ENCODE measurements at places on chromosomes 3 and 15. TPM values are rescaled to one million over a fixed set of nuclear protein-coding genes. Genes with fewer than 3 reads are reported as not detected.

DNA sequence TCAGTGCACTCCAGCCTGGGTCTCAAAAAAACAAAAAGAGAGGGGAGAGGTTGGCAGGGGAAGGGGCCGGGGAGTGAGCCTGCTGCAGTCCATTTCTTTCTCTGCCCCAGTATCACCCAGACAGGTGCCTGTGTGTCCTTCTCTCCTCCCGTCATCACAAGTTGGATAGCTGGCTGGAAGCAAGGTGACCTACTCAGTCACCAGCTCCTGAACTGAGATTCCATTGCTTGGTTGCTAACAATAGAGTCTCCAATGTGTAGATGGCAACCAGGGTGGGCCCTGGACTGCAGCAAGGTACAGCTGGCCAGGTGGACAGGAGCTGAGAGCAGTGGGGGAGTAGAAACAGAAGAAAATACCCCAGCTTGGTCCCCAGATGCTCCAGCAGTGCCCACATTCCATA lies 4.6 kb downstream of the LRRC2 start:
- no peak for DNase-seq

DNA sequence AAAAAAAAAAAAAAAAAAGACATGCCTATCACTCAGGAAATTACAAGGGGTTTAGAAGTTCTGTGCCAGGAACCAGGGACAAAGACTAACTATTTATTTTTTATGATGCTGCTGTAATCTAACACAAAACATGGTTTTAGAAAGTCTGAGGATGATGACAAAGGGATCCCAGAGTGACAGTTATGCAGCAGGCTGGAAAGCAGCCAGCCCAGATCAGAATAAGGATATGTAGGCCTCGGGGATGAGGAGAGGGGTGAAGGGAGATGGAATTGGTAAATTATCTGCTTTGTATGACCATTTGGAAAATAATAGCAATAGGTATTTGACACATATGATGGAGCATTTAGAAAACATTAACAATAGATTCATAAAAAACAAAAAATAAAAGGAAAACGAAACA lies 34.1 kb upstream of the NMD3 start:
- DNase-seq = no peak

The RBMS3 gene
- total RNA-seq = 6.5 TPM

The LTF gene
- not detected for total RNA-seq

The C3orf85 gene
- total RNA-seq = not detected

GRCh38 chr3:135172191-135172869 lies 377.3 kb downstream of the EPHB1 start:
- DNase-seq = no peak

DNA sequence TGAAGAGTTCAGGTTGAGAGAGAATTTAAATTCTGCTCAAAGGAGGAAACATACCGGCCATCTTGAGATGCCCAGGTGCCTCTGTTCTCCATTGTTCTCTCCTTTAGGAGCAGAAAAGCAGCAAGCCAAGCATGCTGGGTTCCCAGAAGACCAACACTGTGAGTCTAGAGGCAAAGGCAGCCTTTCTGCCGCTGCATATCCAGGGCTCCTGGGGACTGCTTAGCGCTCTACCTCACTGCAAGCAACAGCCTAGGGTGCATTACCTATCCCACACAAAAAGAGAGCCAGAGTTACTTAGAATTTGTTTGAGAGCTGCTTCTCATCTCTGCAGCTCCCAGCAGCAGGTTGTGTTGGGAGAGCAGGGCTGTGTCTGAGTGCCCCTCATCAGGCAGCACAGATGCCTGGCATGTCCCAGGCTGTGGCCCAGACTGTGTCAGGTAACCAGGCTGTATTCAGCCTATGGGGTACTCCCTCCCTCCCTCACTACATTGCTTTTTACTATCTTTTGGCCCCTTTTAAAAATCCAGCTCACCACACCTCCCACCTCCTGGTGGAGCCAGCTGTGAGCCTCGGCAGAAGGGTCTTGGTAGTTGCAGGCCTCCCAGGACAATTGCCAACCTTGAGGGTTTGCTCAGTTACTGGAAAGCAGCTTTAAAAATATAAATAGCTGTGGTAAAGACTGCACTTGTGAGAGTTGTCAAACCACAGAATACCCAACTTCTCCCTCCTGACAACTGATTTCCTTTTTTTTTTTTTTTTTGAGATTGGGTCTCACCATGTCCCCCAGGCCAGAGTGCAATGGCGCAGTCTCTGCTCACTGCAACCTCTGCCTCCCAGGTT lies 30.2 kb downstream of the BCL2L10 start:
- peak; percentile 50 for DNase-seq

The FANCD2OS gene
- total RNA-seq = not detected

The SPATA12 gene
- 0.14 TPM for total RNA-seq

DNA sequence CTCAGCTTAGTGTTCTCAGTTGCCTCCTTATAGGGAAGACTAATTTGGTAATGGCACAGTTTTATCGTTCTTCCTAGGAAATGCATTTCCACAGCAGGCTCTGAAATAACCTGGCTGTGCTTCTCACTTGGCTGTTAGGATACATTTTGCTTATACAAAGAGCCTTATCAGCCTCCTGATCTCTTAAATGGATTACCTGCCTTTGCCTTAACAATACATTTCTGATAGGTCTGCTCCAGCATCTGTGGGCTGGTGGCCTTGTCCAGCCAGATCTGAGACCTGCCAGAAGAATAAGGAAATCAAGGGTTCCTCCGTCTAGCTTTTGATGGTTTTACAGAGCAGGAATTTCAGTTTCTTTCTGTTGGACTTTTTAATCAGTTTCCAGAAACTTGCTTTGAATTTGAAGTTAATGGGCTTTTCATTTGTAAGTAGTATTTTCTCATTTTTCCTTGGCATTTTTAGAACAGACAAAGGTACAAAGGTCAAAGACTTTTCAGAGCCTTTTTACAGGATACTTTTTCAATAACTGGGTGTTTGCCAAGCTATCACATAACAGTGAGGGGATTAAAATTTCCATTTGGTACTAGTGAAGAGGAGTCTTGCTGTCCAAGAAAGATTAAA lies 116.3 kb downstream of the AKAP13 start:
- DNase-seq = no peak

The FBXW12 gene
- not detected for total RNA-seq

- DNase-seq = peak; percentile 83
These were observed 216.9 kb downstream of the IGSF11 start for GRCh38 chr3:118817748-118818165.

- DNase-seq = no peak
These were observed 37.7 kb downstream of the TKT start for GRCh38 chr3:53218131-53218530.

DNA sequence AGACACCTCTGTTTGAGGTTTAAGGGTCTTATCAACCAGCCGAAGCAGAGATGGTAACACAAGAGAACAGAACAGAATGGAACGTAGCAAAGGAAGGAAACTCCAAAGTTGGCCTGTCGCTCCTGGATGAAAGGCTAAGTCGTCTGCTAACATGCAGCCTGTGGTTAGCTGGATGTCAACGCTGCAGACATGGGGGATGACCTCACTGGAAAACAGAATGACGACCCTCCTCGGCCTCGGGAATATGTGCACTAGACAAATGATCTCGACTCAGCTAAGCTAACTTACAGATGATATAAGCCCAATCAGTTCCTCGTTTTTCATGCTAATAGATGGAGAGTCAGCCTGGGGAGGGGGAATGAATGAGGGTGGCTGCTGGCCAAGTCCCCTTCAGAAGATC lies 177.8 kb upstream of the LRTM1 start:
- no peak for DNase-seq

GRCh38 chr15:48868536-48868935 lies 9.4 kb upstream of the EID1 start:
- DNase-seq = peak; percentile 82

The FBXL2 gene
- total RNA-seq = 3.0 TPM

The EPHA3 gene
- total RNA-seq = 3.6 TPM

- peak; percentile 97 for DNase-seq
These were observed 215.6 kb upstream of the RBMS3 start for GRCh38 chr3:29065211-29065785.

- DNase-seq = peak; percentile 93
These were observed 353.3 kb downstream of the LPP start for GRCh38 chr3:188507244-188507720.

- no peak for DNase-seq
These were observed 9.3 kb downstream of the HHLA2 start for GRCh38 chr3:108305484-108306172.

The MOBP gene
- total RNA-seq = not detected

- no peak for DNase-seq
These were observed 1.3 kb downstream of the SMC4 start for GRCh38 chr3:160400702-160401150.
